GM23338 (cell line): ENCODE measurements at places on chromosomes 1 and 21.

DNA sequence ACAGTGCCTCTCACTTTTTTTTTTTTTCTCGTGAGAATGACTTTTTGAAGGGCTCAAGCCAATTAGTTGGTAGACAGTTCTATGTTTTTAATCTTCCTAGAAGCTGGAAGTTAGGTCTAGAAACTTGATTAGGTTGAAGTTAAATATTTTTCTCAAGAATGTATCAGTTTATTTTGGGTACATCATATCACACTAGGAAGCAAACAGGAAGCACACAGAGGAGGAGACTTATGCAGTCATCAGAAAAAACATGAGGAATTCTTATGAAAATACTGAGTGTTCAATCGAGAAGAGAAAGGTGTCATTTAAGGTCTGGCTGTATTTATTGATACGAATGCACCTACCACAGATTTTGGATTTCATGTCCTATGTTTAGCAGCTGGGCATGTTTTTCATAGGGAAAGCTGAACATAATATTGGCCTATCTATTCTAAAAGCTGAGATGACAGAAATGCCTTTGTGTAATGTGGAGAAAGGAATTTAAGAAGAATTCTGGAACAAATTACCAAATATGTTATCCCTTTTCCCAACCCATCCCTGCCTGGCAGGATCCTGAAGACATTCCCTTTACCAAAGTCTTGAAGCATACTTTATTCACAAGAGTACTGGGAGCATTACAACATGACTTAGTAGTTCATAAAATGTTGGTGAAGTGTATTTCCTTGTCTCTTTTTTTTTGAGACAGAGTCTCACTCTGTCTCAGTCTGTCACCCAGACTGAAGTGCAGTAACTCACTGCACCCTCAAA, 17.5 kb upstream of the ZFP69B start:
- no peak for DNase-seq

GRCh38 chr21:44696572-44696971, 400 bp upstream of the KRTAP10-12 start:
- no peak for DNase-seq

DNA sequence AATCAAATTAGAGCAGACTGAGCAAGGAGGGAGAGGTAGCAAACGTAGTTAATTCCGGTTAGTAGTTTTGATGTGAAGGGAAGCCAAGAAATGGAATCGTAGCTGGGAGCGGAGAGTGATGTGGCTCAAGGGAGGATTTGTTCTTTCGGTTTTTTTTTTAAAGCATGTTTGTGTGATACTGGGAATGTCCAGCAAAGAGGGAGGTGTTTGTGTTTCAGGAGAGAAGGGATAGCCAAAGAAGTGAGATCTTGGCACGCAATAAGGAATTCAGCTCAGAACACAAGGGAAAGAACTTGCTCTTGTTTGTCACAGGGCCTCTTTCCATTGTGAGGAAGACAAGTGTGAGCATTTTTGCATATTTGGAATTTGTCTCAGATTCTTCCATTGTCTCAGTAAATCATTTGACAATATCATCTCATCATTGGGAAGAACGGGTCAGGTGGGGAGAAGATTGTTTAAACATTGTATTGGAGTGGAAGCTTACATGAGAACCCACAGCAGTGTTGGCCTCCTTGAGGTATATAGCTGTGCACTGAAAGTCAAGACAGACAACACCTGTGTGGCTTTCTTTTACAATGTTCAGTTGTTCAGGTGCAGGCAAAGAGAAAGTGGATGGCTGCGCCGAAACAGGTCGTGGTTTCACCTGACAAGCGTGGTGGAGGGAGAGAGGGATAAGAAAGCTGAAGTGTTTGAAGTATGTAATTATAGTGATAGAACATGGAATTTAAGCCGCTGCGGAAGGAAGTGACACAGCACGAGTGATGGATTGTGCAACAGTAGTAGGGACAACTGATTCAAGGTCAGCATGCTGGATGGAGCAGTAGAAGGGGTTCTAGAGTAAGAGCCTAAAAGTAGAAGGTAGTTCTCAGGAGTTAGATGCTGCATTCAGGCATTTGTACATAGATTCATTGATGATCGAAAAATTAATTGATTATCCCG, 25.4 kb downstream of the FMN2 start:
- no peak for DNase-seq

DNA sequence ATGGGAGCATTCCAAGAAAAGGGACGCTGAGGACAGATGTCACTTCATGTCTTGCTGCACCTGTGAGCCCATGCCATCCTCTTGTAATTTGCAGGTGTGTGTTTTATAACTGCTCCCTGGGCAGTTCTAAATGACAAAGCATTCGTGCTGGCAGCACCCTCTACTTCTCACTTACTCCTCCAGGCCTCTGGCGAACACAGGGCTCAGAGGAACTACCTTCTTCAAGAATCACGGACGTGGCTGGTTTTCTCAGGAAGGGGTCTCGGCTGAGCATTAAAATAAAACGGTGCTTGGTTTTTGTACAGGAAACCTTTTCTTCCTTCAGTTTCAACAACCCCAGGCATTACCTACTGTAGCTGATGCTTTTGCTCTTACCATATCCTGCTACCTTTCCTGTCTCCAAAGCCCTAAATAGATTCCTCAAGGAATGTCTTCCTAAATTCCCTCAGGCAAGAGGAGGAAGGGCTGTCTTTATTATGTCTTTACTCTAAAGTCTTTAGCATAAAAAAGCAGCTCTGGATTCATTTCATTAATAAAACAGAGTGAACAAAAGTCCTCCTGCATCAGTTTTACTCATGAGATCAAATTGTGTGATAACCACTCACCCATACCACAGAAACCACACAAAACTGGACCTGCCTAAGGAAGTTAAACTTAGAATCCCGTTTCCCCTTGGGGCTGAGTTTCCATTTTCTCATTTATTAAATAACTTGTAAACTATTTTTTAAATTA, 79.0 kb upstream of the MAP10 start:
- DNase-seq: peak; percentile 53

- no peak for DNase-seq
Measured at GRCh38 chr1:234725177-234726132, 115.5 kb upstream of the IRF2BP2 start.

GRCh38 chr1:36540056-36540455, 57.3 kb upstream of the CSF3R start:
- no peak for DNase-seq

- no peak for DNase-seq
Measured at GRCh38 chr1:41380979-41381691, 19.9 kb downstream of the FOXO6 start.

DNA sequence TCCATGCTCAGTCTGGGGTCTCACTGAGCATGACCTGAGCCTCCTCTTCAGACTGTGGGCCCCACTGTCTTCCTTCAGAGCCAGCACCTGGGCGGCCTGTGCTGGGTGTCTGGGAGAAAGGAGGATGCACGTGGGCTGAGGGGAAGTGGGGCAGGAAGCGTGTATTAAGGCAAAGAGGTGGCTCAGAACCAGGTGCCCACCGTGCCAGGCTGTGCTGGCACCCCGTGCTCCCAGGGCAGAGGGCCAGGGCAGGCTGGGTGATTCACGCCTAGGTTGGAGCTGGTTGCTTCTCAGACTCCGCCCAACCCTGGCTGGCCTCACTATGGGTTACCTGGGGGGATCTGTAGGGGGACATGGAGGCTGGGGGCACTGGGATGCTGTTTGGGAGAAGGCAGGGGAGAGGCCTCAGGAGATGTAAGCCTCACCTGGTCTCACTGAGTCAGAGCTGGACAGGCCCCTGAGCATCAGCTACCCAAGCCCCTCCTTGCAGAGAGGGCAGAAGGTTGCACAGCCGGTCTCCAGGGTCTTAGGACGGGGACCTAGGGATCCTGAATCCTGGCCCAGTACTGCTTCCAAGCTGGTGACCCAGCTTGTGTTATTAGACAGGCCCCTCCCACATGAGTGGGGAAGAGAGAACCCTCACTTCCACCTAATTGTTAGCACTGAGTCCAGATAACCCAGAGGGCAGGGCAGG, 18.6 kb upstream of the PADI1 start:
- no peak for DNase-seq

DNA sequence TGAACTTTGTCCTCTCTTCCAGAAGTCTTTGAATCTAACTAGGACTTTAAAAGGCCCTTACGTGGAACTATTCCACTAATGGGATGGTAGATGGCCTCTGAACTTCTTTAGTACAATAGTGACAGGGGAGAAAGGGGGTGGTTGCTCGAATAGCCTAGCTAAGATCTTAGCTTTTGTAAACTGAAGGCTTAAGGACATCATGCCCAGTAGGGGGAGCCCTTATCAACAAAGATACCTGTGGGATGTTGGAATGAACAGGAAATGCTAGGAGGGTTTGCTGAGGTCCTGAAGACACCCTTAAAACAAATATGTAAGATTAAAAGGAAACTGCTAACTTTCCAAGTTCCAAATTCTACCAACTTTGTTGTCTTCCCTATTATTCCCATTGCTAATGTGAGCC, 33.2 kb downstream of the NHLH2 start:
- DNase-seq: peak; percentile 97

- DNase-seq: no peak
Measured at GRCh38 chr1:150567341-150567716, 12.1 kb downstream of the MCL1 start.

- no peak for DNase-seq
Measured at GRCh38 chr1:993379-993995, 6.4 kb downstream of the HES4 start.

- DNase-seq: no peak
Measured at GRCh38 chr21:17789069-17789468, 30.1 kb downstream of the C21orf91 start.

DNA sequence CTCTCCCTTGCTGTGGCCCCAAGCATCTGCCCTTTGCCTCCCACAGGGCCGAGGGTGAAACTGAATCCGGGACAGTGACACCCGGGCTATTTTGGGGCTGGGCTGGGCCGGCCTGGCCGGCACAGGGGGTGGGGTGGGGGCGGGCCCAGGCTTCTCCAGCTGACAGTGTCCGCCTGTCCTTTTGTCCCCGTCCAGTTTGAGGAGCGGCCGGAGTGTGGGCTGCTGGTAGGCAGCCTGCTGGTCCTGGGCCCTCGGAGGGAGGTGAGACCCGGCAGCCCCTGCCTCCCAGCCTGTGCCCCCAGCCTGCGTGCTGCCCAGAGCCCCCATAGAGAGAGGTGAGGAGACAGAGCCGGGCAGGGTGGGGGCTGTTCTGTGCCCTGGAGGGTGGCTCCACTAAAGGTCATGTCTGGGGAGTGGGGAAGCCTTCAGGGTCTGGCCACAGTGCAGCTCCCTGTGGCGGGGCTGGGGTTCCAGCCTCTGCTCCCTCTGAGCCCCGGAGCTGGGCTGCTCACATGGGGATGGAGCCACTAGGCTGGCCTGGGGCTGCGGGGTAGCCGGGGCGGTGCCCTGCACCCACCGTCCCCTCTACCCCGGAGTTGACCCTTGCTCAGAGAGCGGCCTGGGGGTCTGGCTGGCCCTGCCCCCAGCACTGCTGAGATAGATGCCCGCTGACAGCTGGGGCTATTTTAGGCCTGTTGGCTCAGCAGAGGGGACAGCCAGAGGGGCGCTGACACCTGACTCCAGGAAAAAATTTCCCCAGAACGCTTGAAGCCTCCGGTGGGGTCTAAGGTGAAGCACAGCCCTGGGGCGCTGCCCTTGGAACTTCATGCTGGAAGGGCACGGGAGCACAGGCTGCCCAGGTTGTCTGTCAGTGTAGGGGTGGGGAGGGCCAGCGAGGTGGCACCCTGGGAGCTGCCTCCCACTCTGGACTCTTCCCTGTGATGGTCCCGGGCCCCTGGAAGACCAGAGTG, at the start of gene OBSCN:
Gene OBSCN (plus strand): TSS at position 194 of the 971 bp plus-strand sequence. CDS start 3,740 bp downstream, outside the sequence.
- DNase-seq: peak; percentile 35

DNA sequence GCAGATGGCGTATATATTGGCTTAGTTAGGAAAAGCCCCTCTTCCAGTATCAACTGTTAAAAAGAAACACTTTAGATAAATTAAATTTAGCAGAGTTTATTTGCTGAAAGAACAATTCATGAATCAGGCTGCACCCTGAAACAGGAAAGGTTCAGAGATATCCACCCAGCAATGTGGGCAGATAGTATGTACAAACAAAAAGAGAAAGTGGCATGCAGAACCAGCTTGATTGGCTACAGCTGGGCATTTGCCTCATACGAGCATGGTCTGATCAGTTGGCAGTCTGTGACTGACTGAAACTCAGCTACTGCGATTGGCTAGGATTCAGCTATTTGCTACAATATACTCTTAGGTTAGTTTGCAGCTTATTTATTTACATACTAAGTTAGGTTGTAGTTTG, 98.2 kb downstream of the ZC3H11B start:
- DNase-seq: no peak

DNA sequence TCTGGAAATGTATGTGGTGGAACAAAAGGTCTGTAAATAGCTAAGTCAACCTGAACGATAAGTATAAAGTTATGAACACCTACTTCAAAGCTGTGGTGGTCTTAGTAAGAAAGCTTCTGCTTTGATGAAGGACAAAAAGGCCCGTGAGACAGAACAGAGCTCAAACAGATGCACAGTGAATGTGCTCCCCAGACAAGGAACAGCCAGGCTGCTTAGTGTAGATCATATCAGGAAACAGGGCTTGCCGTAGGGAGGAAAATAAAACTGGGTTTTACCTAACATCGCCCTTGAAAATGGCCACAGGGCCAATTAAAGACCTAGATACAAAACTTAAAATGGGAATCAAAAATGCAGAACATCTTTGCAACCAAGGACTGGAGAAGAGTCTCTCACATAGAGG, 40.2 kb downstream of the PRSS38 start:
- DNase-seq: no peak

- DNase-seq: no peak
Measured at GRCh38 chr1:24364975-24365678, 46.0 kb downstream of the GRHL3 start.

DNA sequence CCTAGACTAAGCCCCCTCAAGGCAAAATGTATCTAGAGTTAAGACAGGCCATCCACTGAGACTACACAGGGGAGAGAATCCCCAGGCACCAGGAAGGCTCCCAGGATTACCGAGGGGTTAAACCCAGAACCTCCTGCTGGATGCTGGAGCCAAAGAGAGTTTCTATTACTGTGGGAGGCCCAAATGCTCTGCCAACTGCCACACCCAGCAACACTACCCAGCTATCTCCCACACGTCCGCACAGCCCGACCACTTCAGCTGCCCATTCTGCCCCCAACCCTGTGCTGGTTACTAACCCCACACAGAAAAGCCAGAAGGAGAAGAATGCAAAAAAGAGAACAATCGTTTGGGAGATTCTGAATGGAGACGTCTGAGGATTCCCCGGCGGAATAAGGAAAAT, 63.6 kb downstream of the CD46 start:
- no peak for DNase-seq

- DNase-seq: no peak
Measured at GRCh38 chr1:156747742-156748669, 3.5 kb downstream of the HDGF start.
